ENCODE measurements at places on chromosomes 12 and 14.

GRCh38 chr12:51886021-51886710 lies 1.7 kb upstream of the ANKRD33 start:
- DNase-seq: peak; percentile 64

DNA sequence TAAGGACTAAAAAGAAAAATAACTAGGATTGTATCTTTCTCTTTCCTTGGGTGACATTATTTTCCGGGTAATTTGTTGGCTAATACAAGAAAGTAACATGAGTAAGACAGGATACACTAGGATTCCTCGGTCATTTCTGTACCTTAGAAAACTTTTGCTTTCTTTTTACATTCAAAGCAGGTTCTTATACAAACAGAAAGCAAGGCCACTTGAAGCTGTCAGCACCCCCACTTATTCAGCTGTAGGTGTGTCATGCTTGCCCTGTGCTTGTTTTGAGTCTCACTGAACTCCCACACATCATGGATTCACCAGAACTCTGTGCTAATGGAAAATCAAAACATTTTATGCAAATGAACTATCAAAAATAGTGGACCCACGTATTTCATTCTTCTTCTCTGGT lies 266.8 kb upstream of the CLEC14A start:
- DNase-seq: no peak

DNA sequence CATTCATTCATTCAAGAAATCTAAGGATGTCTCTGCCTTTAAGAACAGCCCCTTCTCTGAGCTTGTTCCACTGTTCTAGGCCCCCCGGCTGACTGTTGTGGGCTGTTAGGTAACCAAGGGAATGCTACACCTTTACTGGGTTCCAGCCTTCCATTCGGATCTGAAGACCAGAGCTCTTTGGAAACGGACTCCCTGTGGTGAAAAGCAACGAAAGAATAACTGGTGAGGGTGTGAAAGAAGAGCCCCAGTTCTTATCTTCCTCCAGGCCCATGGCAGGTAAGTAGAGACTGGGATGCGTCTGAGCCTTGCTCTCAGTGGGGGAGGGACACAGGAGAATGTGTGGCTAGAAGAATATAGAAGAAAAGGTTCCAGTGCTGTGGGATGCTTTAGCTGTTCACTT lies 207.4 kb downstream of the TMEM132D start:
- no peak for DNase-seq

DNA sequence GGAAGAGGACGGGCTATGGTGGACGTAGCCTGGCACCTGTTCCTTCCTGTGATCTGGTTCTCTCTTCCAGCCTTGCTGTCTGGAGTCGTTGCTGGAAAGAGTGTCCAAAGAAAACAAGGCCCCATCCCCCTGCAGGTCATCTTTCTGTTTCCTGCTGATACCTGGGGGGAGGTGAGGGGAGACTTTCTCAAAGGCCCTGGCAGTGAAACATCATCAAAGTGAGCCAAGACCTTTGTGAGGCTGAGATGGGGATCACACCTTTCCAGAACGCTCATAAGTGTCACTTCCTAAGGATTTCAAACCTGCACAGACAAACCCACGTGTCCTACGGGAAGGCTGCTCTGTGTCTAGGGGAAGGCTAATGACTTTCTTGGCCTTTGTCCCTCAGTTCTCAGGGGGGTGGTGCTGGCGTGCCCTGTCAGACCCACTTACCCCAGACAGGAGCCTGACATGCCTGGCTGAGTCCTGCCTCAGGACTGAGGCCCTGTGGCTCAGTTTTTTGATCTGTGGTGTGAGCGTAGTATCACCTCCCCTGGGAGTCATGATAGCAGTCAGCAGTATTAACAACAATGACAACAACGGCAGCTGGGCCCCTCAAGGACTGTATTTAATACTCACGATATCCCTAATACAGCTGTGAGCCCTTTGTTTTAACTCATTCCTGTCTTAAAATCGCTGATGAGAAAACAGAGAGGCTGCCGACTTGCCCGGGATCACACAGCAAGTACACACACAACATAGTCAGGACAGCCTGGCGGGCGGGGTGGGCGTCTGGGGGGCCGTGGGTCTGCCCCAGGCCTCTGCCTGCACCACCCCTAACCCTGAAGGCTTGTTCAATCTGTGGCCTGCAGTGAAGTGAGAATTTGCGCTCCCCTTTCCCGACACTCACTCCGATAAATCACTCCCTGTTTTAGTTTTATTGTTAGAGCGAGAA lies 235.2 kb downstream of the SLC41A2 start:
- DNase-seq: no peak

DNA sequence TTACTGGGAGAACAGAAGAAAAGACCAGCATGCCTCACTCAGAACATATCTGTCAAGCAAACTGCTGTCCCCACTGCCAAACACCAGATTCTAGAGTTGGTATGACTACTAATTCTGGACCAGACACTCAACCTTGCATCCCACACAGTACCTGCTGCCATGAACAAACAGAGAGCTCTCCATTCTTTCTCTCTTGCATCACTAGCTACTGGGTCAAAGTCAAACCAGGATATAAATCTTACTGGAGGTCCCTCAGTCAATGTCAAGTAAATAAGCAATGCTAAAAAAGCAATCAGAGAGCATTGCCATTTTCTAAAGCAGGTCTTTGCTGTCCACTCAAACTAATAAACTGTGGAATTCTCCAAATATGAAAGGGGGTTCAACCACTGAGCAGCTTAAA lies 452.4 kb upstream of the SEL1L start:
- no peak for DNase-seq

DNA sequence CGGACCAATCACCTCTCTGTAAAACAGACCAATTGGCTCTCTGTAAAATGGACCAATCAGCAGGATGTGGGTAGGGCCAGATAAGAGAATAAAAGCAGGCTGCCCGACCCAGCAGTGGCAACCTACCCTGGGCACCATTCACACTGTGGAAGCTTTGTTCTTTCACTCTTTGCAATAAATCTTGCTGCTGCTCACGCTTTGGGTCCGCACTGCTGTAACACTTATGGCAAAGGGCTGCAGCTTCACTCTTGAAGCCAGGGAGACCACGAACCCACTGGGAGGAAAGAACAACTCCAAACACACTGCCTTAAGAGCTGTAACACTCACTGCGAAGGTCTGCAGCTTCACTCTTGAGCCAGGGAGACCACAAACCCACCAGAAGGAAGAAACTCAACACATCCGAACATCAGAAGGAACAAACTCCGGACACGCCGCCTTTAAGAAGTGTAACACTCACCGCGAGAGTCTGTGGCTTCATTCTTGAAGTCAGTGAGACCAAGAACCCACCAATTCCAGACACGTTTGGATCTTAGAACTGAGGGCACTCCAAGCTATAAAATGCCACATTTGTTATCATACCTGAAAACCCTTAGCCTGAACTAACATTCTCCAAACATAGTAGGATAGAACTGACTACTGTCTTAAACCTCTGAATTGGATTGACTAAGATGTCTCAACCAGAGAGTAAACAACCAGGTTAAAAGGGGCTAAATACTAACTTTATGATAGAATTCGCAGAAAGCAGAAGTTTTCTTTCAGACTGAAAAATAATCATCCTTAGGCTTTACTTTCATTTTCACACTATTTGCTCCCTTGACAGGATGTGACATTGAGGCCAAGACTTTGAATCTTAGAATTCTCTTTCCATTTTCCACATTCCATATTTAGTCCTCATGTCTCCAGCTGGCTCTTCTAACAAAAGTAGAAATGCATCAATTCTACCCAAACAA lies 33.6 kb downstream of the CDKL1 start:
- no peak for DNase-seq

- DNase-seq: no peak
Measured at GRCh38 chr14:36241183-36241582, 64.7 kb upstream of the PTCSC3 start.

GRCh38 chr12:100956311-100956852 lies 161.8 kb downstream of the ANO4 start:
- no peak for DNase-seq

DNA sequence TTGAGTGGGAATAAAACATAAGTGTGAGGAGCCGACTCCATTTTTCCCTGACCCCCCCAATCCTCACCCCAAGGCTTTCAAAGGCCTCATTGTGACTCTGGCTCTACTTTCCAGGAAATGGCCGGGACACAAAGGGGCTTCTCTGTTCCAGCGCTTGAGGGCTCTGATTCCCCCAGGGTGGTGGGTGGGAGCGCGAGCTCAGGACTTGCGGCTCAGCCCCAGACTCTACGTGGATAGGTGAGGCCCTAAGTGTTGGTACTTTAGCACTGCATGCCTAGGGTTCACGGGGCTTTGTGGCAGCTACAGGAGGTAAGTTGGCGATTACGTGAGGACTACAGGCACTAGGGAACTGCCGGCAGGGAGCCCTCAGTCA lies 553 bp downstream of the CNPY2 start:
- DNase-seq: no peak

GRCh38 chr12:13275241-13276085 lies 78.9 kb downstream of the EMP1 start:
- DNase-seq: no peak

GRCh38 chr14:20524027-20524426 lies 18.7 kb downstream of the RNASE10 start:
- no peak for DNase-seq

DNA sequence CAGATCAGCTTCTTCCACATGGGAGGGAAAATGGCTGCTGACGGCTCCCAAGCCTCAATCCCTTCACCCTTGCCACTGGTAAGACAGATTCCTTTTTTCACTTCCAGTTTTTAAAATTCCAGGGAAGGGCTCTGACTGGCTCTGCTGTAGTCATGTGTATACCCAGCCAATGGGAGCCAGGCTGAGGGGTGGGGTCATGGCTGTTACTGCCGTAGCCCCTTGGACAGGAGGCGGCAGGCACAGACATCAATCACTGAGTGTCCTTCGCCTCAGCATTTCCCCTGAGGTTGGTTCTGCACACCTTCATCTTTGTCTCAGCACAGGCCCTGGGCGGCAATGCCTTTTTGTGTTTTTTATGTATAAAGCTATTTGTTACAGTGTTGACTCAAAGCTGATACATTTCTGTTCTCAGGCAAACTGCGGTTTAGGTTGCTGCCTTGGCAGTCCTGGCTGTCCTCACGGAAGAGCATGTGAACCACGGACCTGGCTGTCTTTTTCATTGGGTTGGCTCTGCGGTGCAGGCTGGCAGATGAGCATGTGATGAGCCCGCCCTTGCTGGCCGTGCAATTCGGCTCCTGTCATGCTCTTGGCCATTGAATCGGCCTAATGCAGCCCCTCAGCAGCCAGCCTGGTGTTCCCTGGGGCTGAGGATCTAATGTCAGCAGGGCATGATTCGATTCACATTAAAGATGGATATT lies 74.3 kb downstream of the PPM1A start:
- no peak for DNase-seq

DNA sequence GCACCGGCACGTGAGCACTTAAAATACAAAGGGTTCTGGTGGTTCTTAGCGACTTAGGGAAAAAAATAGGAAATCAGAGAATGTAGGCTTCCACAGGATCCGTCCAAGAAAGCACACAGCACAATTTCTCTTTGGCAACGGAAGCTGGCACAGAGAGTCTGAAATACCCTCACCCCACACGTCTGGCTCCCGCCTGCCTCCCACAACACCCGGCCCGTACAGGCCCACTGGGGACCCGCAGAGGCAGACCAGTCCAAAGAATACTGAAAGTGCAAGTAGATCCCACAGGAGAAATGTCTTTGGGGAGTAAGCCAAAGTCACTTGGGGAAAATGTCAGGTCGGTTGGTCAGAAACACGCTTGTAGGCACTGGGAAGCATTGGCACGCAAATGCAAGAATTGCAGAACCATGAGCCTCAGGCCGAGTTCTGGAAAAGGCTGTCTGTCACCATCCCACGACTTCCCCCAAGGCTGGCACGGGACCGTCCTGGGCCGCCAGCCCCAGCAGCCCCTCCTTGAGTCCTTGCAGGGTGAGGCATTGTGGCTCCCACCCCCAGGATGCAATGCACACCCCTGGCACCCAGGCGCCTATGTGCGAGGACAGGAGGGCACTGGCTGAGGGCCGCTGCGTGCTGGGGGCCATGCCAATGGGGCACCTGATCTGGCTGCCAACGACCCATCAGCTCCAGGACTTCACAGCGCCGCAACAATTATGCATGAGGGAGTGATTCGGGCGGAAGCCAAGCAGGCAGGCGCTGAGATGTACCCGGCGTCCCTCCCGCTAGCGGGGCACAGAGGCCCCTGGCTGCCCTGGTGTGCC lies 29.7 kb downstream of the CHGA start:
- peak; percentile 75 for DNase-seq

- DNase-seq: no peak
Measured at GRCh38 chr12:68451261-68452077, 119.3 kb upstream of the MDM1 start.

DNA sequence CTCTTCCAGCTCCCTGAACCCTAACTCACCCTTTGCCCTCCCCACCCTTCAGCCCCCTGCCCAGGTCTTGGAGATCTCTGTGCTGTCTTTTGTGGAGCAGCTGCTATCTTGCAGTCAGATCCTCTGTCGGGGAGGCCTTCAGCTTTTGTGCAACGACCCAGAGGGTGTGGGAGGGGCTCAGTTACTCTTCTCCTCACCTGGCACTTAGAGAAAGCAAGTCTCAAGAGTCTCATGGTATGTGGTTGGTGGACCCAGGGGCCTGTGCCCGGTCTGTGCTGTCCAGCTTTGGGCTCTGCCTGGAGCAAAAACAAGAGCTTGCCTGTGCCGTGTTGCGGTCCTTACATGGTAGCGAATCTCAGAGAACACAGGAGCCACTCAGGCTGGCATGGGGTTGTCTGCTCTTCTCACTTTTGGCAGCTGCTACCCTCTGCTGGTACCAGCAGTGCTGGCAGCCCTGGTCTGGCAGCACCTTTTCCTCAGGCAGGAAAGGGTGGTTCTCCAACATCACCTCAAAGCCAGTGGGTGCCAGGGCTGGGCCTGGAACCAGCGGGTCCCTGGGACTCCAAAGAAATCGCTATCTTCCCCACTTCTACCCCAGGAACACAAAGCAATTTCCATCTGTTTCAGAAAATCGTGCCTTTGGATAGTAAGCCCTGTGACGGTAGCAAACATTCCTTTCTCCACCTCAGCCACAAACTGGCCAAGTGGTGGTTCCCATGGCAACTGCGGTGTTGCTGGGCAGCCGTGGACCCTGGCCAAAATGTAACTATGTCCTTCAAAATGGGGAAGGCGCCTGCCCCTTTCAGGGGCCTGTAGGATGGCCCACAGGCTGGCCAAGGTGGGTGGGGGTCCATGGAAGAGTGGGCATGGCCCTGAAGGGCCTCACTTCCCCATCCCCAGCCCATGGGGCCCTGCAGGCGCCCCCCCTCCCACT lies 90.0 kb downstream of the RIN3 start:
- peak; percentile 77 for DNase-seq

DNA sequence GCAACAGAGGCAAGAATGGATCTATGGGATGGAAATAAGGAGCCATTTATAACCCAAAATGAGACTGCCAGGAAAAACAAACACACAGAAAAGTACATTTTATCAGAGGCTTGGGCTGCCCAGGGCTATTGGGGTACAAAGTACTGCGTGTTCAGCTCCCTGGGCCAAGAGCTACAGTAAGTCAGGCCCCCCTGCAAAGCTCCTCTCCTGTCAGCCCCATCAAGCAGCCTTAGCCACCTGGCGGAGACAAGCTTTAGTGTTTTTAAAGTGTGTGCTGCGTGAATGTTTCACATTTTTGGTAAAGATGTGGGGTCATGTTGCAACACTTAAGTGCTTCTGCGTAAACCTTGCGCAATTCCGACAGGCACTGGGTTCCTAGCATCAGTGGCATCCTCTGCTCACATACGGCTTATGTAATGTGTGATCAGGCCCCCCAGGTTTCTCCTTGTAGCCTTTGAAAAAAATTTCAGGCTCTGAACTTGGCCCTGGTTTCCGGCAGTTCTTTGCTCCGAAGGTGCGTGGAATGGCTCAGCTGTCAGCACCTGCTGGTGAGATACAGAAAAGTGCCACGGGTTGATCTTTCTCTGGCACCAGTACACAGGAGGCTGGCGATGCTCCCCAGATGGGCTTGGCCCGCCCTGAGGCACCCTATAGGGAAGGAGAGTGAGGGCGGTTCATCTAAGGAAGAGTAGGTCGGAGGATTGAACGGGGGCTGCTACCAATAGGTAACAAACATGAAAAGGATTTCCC lies 198.7 kb upstream of the EEA1 start:
- peak; percentile 73 for DNase-seq

Data from upper lobe of right lung (tissue), 1 donor.